ENCODE measurements at places on chromosomes 16 and 17. TPM values are rescaled to one million over a fixed set of nuclear protein-coding genes. Genes with fewer than 3 reads are reported as not detected.

DNA sequence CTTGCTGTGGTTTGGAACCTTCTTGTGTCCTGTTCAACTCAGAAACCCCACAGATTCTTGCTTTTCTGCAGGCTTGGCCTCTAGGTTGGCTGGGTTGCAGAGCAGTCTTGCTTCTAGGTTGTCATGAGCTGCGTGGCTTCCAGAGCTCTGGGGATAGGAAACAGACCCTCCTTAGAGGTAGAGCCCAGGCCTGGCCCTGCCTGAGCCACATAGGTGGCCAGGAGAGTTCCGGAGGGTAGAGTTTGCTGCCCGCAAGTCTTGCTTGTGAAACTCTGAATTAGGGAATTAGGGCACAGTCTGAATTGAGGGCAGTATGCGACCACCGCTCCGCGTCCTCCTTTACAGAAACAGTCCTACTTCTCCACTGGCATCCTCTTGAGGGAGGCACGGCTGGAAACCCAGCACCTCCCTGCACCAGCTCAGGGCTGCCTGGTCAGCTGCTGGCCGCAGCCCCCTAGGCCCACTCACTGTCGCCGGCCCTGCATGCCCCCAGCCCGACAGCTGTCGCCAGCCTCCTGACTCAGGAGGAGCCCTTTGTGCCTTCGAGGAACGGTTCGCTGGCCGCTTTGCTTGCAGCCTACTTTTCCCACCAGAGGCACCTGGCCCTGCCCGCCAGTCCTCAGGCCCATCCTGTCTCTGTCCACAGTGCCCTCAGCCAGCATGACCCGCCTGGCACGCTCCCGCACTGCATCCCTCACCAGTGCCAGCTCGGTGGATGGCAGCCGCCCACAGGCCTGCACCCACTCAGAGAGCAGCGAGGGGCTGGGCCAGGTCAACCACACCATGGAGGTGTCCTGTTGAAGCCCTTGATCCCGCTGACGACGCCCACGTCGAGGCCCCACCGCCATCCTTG, 4.3 kb upstream of the SETD6 start:
- H3K4me3 ChIP-seq, result no peak overlapping the region
- no peak for DNase-seq
- H3K27ac ChIP-seq, result peak overlapping the region; percentile 51
- no peaks in the 10 kb centered on the region for H3K36me3 ChIP-seq
- H3K27me3 ChIP-seq, result no peaks in the 10 kb centered on the region
- H3K4me1 ChIP-seq, result peaks cover 20% of the 10 kb centered on the region

Gene CLEC18A
- 1.8 TPM for total RNA-seq

DNA sequence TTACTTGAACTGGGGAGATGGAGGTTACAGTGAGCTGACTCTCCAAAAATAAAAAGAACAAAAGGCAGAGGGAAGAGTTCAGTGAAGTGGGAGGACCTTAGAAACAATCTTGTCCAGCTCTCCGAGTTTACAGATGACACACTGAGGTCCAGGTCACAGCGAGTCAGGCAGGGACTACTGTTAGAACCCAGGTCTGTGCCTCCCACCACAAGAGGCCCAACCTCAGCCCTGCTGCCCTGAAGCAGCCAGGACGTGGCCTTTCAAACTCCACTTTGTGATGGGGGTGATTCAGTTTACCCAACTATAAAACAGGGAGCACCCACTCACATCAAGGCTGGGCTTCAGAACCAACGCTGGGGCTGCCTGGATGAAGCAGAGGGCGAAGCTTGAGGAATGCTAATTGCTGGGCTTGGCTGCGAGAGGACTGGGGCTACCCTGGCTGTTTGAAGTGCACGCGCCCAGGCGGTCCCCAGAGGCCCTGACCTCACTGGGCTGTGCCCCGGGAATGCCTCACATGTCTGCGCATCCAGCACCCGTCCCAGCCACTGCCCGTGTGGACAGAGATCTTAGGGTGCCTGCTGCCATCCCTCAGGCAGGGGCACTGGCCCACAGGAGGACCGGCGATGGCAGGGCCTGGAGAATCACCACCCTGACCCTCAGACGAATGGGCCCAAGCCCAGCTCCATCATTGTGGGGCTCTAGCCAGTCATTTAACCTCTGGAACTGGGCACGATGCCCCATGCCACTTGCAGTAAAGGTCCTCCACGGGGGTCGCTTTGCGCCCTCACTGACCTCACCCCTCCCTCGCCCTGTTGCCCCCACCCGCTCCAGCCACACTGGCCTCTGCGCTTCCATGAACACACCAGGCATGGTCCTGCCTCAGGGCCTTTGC, 11.4 kb downstream of the SLC5A10 start:
- no peaks in the 10 kb centered on the region for H3K36me3 ChIP-seq
- no peak for DNase-seq
- no peaks in the 10 kb centered on the region for H3K27me3 ChIP-seq
- H3K4me3 ChIP-seq, result no peak overlapping the region
- no peak overlapping the region for H3K27ac ChIP-seq

GRCh38 chr16:17828012-17828411, 357.3 kb upstream of the XYLT1 start:
- DNase-seq, result no peak
- no peak overlapping the region for H3K4me3 ChIP-seq
- H3K4me1 ChIP-seq, result no peaks in the 10 kb centered on the region
- peaks cover 12% of the 10 kb centered on the region for H3K27me3 ChIP-seq
- H3K36me3 ChIP-seq, result no peaks in the 10 kb centered on the region
- no peak overlapping the region for H3K27ac ChIP-seq

- no peak for DNase-seq
- no peak overlapping the region for H3K27ac ChIP-seq
- H3K36me3 ChIP-seq, result peaks cover 8% of the 10 kb centered on the region
- peaks cover 59% of the 10 kb centered on the region for H3K27me3 ChIP-seq
- H3K4me1 ChIP-seq, result peaks cover 17% of the 10 kb centered on the region
- H3K4me3 ChIP-seq, result no peak overlapping the region
Observed at GRCh38 chr17:37746617-37747016, 1.8 kb upstream of the HNF1B start.

DNA sequence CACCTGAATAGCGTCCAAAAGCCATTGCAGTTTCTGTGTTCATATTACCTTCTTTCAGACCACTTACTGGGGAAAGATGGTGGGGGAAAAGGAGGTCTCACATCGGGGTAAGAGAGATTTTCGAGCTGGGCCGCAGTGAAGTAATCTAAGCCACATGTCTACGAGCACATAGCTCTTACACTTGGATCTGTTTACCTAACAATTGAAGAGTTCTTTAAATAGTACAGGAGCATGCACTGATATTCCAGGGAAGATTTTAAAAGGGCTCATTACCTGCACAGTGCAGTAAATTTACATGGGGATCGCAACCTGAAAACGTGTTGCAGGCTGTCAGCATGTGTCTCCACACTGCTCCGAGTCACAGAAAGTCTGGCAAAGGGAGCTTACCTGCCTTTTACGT, 12.6 kb downstream of the MAF start:
- DNase-seq, result no peak
- no peak overlapping the region for H3K4me3 ChIP-seq
- H3K4me1 ChIP-seq, result peaks cover 30% of the 10 kb centered on the region
- H3K36me3 ChIP-seq, result no peaks in the 10 kb centered on the region
- H3K27me3 ChIP-seq, result no peaks in the 10 kb centered on the region
